ENCODE measurements at places on chromosomes 6 and 20. TPM values are rescaled to one million over a fixed set of nuclear protein-coding genes. Genes with fewer than 3 reads are reported as not detected.
A peak's percentile ranks its signal among the peaks of the same experiment; 100 is the strongest.

The ADAM33 gene
- polyA plus RNA-seq = 44.3 TPM

The EDEM2 gene
- polyA plus RNA-seq = 10.3 TPM

The CD109 gene
- polyA plus RNA-seq = 19.6 TPM

- no peak for DNase-seq
Measured at GRCh38 chr6:16474772-16475493, 236.5 kb downstream of the GMPR start.

DNA sequence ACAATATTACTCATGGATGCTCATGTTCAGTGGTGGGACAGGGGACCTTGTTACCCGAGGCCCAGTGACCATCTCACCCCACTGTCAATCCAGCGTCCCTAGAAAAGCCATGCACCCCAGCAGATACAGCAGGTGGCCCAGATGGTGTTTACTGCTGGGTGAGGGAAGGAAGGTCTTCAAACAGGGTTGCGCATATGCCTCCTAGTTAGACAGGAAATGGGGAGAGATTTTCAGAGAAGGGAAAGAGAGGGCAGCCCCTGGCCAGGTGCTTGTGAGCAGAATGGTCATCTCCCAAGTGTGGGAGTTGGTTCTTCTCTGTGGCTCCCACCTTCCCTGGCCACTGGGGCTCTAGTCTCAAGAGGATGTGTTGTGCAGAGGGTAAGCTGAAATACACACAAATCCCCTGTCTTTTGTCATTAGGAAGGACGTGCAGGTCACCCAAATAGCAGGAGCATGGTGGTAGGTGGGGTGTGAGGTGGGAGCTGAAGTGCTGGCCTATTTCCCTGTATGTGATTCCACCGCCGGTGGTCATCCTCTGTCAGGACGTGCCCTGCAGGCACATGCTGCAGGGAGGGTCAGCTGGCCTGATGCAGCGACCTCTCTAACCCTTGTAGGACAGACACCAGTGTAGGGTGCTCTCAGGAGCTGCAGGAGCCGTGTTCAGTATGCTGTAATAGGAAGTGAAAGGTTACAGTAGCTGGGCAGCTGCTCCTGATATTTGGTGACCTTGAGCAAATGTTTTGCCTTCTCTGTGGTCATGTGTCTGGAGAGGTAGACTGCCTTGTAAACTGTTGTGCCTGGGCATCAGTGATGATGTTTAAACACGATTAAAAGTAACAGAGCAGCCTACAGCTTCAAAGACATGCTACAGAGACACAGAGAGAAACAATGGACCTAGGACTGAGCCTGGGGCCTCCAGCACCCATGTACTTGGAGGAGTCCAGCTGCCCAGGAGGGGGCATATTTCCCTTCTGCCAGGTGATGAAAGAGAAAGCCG lies 3.2 kb upstream of the CST3 start:
- DNase-seq = no peak

The C6orf15 gene
- polyA plus RNA-seq = not detected

The C20orf141 gene
- polyA plus RNA-seq = not detected

DNA sequence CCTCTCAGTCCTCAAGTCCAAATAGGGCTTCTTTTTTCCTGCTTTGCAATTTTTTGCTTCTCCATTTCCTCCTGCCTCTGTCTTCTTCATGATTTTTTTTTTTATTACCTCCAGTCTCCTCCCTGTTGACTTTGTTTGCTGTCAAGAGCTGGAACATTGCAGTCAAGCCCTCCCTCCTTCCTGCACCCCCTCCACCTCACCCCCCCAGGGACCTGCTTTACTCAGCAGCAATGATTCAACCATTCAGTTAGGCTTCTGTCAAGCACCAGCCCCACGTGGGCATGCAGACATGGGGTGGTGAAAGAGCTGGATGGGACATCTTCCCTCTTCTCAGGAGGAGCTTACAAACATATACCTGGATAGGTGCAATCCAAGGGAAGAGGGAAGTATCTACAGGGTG lies 142.4 kb downstream of the LRFN2 start:
- no peak for DNase-seq

GRCh38 chr6:3808199-3808598 lies 41.0 kb upstream of the FAM50B start:
- DNase-seq = no peak

DNA sequence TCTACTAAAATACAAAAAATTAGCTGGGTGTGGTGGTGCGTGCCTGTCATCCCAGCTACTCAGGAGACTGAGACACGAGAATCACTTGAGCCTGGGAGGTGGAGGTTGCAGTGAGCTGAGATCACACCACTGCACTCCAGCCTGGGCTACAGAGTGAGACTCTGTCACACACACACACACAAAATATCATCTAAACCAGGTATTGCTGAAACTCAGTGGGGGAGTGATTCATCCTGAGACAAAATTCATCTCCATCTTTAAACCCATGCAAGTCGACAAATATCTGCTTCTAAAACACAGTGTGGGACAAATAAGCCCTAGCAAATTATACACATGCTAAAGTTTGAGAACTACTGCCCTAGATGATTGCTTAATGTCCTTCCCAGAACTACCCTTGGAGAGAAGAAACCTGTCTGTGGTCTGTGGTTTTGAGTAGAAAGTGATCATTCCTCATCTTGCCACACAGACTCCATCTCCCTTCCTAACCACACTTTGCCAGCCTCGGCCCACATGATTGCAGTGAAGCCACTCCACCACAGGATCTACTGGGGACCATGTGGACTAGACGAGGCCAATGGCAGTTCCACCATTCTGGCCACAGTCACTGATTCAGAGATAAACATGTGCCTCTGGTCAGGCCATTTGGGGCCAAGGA lies 130.3 kb downstream of the OPRM1 start:
- DNase-seq = no peak

DNA sequence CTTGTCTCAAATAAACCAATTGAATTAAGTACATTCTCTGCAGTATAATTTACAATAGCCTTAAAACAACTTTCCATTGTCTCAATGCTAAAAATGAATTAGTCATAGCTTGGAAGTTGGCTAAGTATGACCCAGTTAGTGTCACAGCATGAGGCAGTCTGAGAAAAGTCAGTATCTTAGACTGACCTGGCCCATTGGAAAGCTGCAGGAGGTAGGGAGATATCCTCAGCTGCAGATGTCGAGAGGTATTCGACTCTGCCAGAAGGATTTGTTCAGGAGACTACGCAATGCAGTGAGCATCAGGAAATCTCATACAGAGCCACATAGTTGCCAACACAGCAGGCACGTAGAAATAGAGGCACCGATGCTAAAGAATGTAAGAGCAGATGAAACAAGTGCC lies 350.9 kb upstream of the NRSN1 start:
- DNase-seq = no peak

- DNase-seq = no peak
Measured at GRCh38 chr6:80550748-80551147, 444.3 kb downstream of the BCKDHB start.

DNA sequence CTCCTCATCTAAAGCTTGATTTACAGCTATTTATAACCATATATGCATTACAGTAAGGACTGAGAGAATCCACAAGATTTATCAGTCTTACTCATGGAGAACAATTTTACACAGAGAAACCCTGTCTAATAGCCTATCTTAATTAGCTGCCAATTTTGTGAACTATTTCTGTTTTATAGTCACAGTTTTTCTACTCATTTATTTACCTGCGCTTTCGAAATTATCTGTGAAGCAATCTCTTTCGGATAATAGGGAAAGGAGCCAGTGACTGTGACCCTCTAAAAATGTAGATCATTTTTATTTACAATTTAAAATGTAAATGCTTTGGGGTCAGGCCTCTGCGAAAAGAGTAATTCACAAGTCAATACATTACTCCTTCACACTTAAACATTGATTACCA lies 98.1 kb downstream of the TSHZ2 start:
- DNase-seq = no peak

- DNase-seq = peak; percentile 1
Measured at GRCh38 chr6:125906158-125906998, 50.2 kb upstream of the HINT3 start.

GRCh38 chr6:166488076-166488685 lies 98.3 kb downstream of the RAMACL start:
- DNase-seq = peak; percentile 52

The HLA-DRB1 gene
- polyA plus RNA-seq = 7.0 TPM

GRCh38 chr6:57303931-57304681 lies 13.3 kb upstream of the PRIM2 start:
- DNase-seq = peak; percentile 75

DNA sequence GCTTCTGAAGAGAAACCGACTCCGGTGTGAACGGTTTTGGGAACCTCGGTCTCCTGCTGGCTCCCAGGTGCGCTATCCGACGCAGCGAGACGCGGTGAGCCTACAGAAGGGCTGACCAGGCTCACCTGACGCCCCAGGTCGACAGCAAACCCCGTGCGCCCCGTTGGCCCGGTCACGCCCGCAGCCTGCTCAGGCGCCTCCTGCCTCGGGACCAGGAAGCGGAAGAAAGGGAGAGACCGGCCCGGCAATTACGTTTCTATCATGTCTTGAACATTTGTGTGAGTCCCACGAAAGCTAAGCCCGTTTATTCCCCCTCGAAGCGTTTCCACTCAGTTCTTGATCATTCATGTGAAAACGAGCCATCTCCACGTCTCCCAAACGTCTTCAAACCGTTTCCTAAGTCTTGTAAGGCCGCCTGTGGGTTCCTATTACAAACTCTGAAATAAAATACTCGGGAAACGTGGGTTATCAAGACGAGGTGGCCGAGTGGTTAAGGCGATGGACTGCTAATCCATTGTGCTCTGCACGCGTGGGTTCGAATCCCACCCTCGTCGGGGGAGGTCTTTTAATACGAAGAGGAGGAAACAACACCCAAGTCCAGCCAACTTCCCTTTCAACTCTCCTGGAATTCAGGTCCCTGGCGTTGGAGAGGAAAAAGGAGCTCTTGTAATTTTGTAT lies 150.5 kb upstream of the PRSS16 start:
- DNase-seq = peak; percentile 13

- no peak for DNase-seq
Measured at GRCh38 chr20:44264287-44264686, 17.2 kb downstream of the GDAP1L1 start.

GRCh38 chr6:38897507-38897906 lies 151.1 kb upstream of the GLP1R start:
- no peak for DNase-seq

DNA sequence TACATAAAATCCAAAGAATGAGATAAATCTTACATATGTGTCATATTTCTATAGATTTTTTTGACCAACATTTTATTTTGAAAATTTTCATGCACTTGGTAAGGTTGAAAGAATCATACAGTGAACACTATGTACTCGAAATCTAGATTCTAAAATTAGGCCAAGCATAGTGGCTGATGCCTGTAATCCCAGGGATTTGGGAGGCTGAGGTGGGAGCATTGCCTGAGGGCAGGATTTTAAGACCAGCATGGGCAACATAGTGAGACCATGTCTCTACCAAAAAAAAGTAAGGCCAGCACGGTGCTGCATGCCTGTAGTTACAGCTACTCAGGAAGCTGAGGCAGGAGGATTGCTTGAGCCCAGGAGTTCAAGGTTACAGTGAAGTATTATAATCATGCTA lies 158.6 kb downstream of the LAMA2 start:
- no peak for DNase-seq

GRCh38 chr6:70520575-70520974 lies 46.2 kb upstream of the SDHAF4 start:
- DNase-seq = no peak

The ASCC3 gene
- polyA plus RNA-seq = 19.7 TPM

- DNase-seq = no peak
Measured at GRCh38 chr20:64246616-64247306, 8.8 kb upstream of the PCMTD2 start.

GRCh38 chr6:158834675-158835385 lies 15.7 kb upstream of the EZR start:
- no peak for DNase-seq

Data from muscle of arm (tissue), 14 donors.